ENCODE measurements at places on chromosomes 4 and X.

DNA sequence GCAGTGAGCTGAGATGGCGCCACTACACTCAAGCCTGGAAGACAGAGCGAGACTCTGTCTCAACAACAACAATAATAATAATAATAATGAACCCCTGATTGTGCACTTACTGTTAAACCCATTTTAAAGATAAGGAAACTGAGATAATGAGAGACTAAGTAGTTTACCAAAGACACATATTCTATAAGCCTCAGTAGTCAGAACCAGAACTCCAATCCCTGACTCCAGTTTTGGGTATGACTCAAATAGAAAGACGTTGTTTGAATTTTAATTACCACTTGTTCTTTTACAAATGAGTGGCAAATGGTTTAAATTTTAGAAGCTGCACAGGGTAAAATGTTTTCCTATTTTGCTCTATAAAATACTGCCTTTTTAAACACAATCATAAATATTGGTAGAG lies 37.4 kb downstream of the ACSL4 start:
- DNase-seq = no peak

DNA sequence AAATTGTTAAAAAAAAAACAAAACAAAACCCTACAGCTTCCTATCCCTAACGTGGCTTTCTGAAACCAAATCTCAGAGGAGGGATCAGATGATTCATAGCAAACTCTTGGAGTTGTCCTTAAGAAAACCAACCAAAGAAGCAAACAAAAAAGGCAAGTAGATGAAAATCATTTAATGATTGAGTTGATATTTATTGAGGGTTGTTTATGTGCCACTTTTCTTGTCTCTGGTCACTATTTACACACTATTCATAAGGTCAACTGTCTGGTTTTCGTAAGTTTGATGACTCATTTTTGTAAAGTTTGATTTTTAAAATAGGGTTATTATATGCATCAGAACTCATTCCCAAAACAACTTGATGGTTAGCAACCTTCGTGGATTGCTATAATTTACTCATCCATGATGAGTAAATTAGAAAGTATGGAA lies 133.4 kb downstream of the UNC5C start:
- DNase-seq = no peak

- no peak for DNase-seq
Measured at GRCh38 chrX:70922774-70923473, 8.0 kb downstream of the SLC7A3 start.

GRCh38 chr4:374298-375160 lies 36.9 kb downstream of the ZNF141 start:
- no peak for DNase-seq

- DNase-seq = no peak
Measured at GRCh38 chr4:3199653-3200422, 49.1 kb upstream of the MSANTD1 start.

GRCh38 chrX:34638116-34638515 lies 19.0 kb downstream of the TMEM47 start:
- no peak for DNase-seq

DNA sequence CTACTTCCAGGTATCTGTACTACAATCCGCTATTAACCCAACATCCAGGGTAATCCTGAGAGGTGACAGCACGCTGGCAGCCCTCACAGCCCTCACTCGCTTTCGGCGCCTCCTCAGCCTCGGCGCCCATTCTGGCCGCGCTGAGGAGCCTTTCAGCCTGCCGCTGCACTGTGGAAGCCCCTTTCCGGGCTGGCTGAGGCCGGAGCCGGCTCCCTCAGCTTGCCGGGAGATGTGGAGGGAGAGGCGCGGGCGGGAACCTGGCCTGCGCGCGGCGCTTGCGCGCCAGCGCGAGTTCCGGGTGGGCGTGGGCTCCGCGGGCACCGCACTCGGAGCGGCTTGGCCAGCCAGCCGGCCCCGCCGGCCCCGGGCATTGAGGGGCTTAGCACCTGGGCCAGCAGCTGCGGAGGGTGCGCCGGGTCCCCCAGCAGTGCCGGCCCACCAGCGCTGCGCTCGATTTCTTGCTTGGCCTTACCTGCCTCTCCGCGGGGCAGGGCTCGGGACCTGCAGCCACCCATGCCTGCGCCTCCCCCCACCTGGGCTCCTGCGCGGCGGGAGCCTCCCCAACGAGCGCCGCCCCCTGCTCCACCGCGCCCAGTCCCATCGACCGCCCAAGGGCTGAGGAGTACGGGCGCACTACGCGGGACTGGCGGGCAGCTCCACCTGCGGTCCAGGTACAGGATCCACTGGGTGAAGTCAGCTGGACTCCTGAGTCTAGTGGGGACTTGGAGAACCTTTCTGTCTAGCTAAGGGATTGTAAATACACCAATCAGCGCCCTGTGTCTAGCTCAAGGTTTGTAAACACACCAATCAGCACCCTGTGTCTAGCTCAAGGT lies 87.3 kb downstream of the PRSS12 start:
- no peak for DNase-seq

DNA sequence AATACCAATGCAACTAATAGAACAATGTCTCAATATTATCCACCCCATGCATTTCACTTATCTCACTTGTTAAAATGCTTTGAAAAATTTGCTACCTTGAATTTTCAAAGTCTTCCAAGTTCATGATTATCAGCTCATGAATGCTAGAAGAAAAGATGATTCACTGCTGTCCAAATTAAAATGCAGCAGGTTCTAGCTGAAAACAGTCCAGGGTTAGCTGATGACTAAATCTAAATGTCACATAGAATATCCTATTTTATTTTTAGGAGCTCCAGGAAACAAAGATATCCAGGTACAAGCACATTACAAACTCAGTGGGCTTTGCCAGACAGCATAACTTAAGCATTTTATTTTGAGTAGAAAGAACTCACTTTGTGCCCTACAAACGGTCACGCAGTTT lies 38.0 kb upstream of the SPARCL1 start:
- no peak for DNase-seq

Measured in CD4-positive, alpha-beta T cell treated with Interleukin-15 for 4 hours (primary cell).